ENCODE measurements at places on chromosomes 16 and 17. TPM values are rescaled to one million over a fixed set of nuclear protein-coding genes. Genes with fewer than 3 reads are reported as not detected.

DNA sequence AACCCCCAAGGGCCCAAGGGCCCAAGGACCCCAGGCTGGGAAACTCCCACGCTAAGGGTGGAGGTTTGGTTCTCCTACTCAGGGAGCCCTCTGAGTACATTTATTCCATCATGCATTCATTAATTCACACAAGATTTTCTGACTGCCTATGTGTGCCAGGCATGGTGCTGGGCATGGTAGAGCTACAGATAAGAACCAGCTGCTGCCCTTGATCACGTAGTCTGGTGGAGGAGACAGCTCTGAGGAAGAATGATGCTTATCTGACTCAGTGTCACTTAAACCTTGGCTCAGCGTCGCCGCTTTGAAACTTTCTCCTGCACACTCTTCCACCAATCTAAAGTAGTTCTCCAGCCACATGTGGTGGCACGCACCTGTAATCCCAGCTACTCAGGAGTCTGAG lies 3.6 kb upstream of the ARL4D start:
- no peak for DNase-seq

DNA sequence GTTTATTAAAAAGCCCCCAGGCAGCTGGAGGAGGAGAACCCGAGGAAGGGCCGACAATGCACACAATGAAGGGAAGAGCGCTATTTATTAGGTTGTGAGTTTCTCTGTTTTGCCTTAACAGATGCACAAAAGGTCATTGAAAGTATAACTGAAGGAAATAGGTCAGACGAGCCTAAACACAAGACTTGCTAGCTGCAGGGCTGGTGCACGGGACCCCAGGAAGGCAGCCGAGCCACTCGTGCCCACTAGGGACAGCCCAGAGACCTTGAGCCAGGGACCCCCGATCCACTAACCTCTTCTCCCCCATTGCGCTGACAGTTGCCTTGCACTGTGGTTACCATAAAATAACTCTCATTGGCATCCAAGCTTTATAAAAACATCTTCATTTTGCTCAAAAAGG lies 11.3 kb downstream of the LITAFD start:
- no peak for DNase-seq

DNA sequence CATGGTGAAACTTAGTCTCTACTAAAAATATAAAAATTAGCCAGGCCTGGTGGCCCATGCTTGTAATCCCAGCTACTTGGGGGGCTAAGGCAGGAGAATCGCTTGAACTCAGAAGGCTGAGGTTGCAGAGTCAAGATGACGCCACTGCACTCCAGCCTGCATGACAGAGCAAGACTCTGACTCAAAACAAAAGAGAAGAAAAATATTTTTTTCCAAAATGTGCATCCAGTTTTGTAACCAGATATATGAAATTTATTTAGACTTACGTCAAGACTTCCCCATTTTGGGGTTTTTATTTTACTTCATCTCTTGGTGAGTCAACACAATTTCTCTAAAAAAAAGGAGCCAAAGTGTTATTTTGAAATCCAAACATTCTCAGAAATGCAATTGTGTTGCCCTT lies 5.5 kb upstream of the TM4SF5 start:
- DNase-seq, result no peak

GRCh38 chr16:22326369-22326652 lies 29.1 kb downstream of the POLR3E start:
- DNase-seq, result no peak

- DNase-seq, result no peak
These were observed 30.2 kb downstream of the PLD6 start for GRCh38 chr17:17175917-17176316.

DNA sequence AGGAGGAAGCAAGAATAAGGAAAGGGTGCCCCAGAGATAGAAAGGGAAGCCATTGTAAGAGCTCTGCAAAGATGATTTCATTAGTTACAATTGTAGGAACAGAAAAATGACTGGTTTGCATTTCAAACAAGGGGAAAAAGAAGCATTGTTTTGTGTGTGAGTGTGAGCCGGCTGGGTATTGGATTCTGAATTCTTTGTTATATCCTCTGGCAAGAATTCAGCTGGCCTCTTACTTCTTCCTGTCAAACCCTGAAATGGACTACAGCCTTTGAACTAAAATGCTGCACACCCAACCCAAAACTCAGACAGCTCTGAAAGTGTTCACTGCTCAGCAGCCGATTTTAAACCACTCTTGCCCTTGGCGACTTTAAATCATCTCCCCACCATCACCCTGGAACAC lies 461.3 kb downstream of the PMP22 start:
- DNase-seq, result no peak

DNA sequence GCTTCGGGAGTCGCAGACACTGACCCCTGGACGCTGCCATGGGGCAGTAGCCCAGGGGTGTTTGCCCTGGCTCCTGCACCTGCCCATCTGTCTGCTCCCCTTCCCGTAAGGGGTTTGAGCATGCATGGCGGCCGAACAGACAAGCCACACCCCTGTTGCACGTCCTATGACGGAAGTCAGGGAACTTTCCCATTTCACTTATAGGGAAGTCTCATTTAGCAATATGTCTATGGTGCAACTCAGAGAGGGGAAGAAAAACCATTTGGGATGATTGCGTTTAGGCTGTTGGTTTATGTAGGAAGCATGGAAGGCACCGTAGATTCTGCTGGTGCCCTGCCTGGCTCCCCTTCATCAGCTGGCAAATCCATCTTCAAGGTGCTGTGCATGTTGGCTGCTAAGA lies 112.5 kb downstream of the HAPSTR1 start:
- no peak for DNase-seq

DNA sequence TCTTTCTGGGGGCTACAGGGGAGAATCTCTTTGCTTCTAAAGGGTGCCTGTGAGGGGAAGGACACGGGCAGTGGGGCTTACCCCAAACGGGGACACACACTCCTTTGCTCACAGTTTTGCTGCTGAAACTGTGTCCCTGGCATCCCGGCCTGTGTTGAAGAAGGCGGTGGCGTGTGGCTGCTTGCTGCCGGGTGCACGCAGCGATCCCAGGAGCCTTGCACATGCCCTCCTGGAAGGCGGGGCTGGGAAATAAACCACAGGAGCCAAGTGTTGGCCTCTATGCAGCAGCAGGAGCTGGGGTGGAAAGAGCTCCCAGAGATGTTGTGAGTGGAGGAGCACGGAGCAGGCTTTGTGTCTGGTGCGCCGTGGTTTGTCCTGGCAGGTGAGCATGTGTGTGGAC lies 131.0 kb upstream of the CIBAR2 start:
- no peak for DNase-seq

- DNase-seq, result no peak
These were observed 69.0 kb downstream of the HS3ST2 start for GRCh38 chr16:22882981-22883380.

DNA sequence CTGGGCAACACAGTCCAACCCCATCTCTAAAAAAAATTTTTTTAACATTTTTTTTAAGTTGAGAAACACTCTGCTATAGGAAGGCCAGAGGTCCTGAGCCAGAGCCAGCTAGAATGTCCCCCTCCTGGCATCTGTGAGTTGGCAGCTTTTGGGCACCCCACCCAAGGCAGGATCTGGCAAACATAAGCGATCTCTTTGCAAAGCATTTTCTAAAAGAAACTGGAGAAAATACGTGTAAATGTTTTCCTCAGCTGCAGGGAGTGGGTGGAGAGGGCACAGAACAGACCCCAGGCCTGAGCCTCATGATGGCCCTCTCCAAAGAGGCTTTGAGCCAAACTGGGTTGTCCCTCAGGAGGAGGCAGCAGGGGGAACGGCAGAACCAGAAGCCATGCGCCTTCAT lies 11.7 kb downstream of the CAVIN1 start:
- no peak for DNase-seq

DNA sequence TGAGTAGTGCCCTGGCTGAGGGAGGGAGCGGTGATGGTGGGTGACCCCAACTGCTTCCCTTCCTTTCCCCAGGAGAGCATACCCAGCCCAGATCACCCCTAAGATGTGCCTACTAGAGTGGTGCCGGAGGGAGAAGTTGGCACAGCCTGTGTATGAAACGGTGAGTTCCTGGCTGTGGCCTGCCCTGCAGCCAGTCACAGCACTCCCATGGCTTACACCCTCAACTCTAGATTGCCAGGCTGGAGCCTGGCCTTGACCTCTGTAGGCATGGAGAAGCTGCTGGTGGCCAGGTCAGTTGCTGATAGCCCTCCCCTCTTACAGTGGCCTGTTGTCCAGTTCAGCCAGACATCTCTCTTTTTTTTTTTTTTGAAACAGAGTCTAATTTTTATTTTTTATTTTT lies 8.6 kb upstream of the NFATC3 start:
- DNase-seq, result no peak

Gene GPR142
- not detected for total RNA-seq

Gene PDILT
- not detected for total RNA-seq

Gene CCL1
- not detected for total RNA-seq

Gene ADORA2B
- not detected for total RNA-seq
